ENCODE measurements at places on chromosomes 1 and 21. TPM values are rescaled to one million over a fixed set of nuclear protein-coding genes. Genes with fewer than 3 reads are reported as not detected.
A peak's percentile ranks its signal among the peaks of the same experiment; 100 is the strongest.

- no peak for DNase-seq
These were observed 123.5 kb upstream of the HOOK1 start for GRCh38 chr1:59691261-59691660.

DNA sequence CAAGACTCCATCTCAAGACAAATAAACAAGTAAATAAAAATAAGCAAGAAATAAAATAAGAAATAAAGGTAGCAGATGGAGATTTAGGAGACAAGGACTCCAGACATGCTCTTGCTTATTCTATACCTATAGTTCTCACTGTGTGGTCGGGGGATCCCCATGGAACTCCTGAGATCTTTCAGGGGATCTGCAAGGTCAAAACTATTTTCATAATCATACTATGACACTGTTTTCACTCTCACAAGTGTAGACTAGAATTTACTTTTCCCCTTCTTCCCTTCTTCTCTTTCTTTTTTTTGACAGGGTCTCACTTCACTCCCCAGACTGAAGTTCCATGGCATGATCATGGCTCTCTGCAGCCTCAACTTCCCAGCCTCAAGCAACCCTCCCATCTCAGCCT is 29.8 kb upstream of the NLRP3 start:
- no peak for DNase-seq

- DNase-seq = no peak
These were observed 6.9 kb upstream of the NOS1AP start for GRCh38 chr1:162062542-162063015.

- no peak for DNase-seq
These were observed 34.4 kb downstream of the PHC2 start for GRCh38 chr1:33396188-33397124.

DNA sequence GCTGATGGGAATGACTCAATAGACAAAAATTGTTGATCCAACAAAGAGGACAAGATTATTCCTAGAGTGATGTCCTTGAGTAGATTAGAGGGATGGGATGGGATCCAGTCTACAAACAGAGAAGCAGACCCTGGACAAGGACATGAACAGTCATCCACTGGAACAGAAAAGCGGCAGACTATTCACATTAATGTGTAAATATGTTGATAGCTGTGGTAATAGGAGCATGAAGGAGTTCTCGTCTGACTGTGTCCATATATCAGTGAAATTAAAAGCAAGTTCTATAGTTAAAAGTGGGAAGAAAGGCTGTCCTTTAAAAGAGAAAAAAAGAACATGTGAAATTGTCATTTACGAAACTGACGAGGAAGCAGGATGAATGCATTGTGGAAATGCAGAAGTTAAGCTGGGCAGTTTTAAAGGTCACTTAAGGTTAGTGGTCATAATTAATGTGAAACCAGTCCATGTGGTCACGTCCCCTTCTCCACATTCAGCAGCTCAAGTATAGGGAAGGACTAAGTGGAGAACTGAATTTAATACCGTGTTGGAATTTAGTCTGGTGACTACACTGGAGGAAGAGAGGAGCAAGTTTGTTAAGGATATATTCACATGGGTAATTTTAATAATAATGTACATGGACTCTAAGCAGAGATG is 62.1 kb downstream of the PIK3R3 start:
- DNase-seq = no peak

DNA sequence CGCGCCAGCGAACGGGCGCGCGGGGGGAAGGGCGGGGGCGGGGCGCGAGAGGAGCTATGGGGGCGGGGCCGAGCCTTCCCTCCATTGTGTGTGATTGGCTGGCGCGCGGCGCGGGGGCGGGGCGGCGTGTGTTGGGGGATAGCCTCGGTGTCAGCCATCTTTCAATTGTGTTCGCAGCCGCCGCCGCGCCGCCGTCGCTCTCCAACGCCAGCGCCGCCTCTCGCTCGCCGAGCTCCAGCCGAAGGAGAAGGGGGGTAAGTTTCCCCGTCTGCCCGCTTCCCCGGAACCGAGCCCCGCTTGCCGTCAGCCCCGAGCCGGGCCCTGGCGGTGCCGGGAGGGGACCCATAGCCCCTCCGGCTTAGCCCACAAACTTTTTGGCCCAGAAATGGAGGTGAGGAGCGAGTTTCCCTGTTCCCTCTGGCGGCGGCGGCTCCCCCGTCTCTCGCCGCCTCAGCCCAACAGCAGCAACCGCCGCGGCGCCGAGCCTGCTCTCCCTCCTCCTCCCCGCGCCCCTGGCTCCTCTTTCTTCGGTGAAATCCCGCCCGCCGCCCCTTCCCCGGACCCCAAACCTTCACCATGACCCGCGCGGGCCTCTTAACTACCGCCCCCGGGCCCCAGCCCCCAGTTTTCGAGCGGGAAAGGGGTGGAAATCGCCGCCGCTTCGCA is at the start of gene H3-3A:
H3-3A (plus strand) TSS at position 159 of the 666 bp plus-strand sequence. CDS start 1,636 bp downstream, outside the sequence.
- peak; percentile 96 for DNase-seq

The ESPN gene
- total RNA-seq = 0.68 TPM

DNA sequence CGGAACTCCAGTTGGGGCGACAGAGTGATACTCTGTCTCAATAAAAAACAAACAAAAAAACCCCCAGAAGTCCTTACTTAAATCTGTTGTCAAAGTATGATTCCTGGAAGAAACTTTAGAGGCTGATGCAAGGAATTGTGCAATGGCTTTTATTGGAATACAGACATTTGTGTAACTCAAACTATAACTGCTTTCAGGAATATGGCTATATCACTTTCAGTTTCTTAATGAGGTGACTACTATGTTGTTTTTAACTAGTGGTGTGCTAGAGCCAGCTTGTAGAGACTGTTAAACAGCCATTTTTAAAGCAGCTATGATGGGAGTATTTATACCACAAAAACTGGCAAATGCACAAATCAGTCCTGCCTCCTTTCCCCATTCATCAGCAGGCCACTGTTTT is 22.7 kb upstream of the DNAJC28 start:
- DNase-seq = no peak

- DNase-seq = peak; percentile 80
These were observed at the start of gene MARCKSL1 for GRCh38 chr1:32335790-32336590. Gene MARCKSL1 (minus strand): TSS chr1:32336233. CDS start chr1:32336033, 200 bp downstream.

The DCDC2B gene
- total RNA-seq = not detected

The RGS7 gene
- total RNA-seq = under 0.01 TPM

DNA sequence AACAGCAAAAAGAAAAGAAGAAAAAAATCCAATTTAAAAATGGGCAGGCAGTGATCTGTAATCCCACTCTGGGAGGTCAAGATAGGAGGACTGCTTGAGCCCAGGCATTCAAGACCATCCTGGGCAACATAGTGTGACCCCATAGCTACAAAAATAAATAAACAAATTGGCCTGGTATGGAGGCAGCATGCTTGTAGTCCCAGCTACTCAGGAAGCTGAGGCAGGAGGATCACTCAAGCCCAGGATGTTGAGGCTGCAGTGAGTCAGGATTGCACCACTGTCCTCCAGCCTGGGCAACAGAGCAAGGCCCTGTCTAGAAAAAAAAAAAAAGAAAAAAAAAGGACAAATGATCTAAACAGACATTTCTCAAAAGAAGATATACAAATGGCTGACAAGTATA is 99.6 kb downstream of the EIF4G3 start:
- DNase-seq = peak; percentile 76

DNA sequence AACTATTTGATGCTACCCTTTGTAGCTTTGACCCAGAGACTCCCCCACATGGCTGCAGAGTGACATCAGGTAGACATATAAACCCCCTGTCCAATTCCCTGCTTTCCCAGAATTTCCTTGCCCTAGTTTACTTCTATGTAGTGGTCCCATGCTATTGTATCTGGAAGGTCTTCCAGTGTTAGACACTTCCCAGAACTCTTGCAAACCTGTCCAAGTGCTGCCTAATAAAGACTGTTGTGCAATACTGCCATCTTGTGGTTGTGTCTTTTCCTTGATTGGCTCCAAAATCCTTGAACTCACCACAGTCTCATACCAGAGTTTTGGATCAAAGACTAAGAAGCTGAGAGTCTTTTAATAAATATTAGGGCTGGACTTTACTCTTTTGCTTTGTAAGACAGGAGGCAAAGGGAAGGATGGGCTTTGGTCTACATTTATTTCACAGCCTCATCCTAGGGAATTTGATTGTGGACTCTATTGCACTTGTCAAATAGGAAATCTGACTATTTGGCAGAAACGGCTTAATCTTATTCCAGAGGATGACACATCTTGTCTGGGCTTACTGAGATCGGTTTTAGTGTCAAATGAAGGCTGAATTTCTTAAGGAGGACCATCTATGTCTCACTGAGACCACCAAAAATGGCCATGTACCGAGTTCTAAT is 169.9 kb downstream of the LRRC7 start:
- DNase-seq = peak; percentile 83

The TRMT1L gene
- total RNA-seq = 37.7 TPM

DNA sequence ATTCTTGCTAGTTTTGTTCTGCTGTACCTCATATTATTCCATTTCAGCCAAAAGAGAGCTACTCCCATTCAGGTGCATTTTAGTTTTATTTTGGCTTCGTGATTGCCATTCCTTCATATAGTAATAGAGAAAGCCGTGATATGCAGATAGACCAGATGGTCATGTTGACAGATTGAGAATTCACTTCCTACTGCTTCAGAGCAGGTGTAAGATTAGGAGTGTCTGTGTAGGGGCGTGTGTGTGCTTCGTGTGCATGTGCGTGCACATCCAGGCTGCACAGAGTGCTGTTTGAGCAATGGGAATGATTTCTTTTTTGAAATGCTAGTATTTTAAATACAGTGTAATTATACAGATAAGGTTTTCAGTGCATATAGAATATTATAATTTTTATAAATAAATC is 10.3 kb downstream of the NFIA start:
- no peak for DNase-seq

DNA sequence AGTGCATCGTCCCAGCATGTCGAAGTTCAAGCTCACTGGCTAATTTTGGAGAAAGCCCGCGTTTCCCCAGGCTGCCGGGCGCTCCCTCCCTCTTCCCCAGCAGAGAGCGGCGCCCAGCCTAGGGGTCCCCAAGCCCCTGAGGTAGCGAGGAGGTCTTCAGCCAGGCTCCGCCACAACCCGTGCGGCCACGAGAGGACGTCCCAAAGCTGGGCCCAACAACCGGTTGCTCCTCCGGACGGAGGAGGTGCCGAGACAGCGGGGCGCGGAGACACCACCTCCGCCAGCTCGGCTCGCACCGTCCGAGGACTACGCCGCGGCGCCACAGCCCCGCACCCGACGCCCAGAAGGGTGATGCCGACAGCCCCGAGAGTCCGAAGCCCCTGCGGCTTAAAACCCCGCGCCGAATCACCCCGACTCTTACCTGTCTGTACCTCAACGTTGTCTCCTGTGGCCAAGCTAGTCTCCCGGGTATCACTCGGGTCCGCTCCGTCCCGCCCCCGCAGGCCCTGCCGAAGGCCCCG is at the start of gene DENND2C:
DENND2C (minus strand) TSS at position 488 of the 521 bp plus-strand sequence. CDS start 44,065 bp downstream, outside the sequence.
- no peak for DNase-seq

DNA sequence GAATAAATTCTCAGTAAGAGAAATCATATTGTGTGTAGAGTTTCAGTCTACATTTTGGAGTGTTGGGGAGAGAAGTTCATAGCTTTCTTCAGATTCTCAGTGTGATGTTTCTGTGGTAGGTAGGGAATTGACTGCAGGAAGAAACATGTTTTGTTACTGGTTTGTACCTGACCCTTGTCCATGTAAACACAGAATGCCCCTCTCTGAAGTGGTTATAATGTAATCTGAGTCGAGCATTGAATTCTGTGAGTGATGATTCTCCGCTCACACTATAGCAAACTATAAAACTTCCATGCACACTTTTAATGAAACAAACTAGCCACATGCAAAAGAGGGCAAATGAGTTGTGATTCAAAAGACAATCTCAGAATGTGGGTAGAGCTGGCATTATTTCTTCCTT is 433.2 kb downstream of the USP25 start:
- DNase-seq = no peak

The GPATCH4 gene
- total RNA-seq = 16.7 TPM

The RUNX3 gene
- not detected for total RNA-seq

The CD52 gene
- not detected for total RNA-seq

The VPS72 gene
- 64.3 TPM for total RNA-seq

The IGFN1 gene
- total RNA-seq = under 0.01 TPM

GRCh38 chr1:90919900-90920299 is 101.9 kb downstream of the ZNF644 start:
- no peak for DNase-seq

- DNase-seq = peak; percentile 24
These were observed 13.4 kb downstream of the RAP1GAP start for GRCh38 chr1:21655748-21656147.

The NHLH1 gene
- under 0.01 TPM for total RNA-seq

DNA sequence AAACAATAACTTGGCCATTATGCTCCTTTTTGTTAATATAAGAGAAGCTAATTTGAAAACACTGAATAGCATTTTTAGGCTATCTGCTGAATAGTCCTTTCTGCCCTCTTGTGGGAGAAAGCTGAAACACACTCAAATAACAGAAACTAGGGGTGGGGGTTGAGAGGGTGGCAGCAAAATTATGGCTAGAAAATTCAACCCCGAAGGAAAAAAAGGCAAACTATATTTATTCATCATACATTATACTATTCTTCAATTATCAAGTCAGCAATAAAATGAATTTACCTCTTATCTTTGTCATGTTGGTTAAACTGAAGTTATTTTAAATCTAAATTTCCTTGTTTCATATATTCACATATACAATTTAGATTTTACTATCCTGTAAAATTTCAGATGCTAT is 255.9 kb downstream of the FAF1 start:
- DNase-seq = peak; percentile 67

GRCh38 chr21:39651206-39651605 is 38.5 kb downstream of the B3GALT5 start:
- no peak for DNase-seq

DNA sequence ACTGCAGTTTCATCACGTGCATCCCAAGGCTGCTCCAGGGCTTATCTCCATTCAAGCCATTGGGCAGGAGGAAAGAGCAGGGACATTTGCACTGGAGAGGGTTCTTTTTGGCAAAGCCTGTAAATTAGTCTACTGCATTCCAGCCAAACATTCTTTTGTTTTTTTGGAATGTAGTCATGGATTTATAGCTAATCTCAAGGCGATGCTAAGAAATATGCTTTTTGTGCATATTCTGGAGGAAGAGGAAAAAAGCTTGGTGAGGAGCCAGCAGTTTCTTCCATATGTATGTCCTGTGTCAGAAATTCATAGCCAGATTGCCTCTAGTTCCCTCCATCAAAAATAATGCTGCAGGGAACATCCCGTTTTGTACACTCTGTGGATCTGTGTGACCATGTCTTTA is 221.4 kb downstream of the BACH1 start:
- DNase-seq = no peak

Data from dermis blood vessel endothelial cell (primary cell).